ENCODE measurements at places on chromosomes 6 and 20.

- DNase-seq: no peak
Observed at GRCh38 chr6:109961611-109962041, 16.5 kb upstream of the GPR6 start.

GRCh38 chr20:330233-331149, 5.1 kb downstream of the SOX12 start:
- peak; percentile 71 for DNase-seq

- peak; percentile 51 for DNase-seq
Observed at GRCh38 chr20:52190437-52191131, 995 bp downstream of the ZFP64 start.

- no peak for DNase-seq
Observed at GRCh38 chr20:46306743-46307138, 1.6 kb downstream of the CDH22 start.

DNA sequence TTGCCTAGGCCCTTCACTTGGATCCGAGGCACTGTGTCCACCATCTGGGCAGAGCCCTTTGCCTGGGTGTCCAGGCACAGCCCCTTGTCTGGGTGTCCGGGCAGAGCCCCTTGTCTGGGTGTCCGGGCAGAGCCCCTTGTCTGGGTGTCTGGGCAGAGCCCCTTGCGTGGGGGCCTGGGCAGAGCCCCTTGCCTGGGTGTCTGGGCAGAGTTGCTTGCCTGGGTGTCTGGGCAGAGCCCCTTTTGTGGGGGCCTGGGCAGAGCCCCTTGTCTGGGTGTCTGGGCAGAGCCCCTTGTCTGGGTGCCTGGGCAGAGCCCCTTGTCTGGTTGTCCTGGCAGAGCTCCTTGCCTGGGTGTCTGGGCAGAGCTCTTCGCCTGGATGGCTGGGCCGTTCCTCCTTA, 443.4 kb upstream of the CDH4 start:
- DNase-seq: no peak

DNA sequence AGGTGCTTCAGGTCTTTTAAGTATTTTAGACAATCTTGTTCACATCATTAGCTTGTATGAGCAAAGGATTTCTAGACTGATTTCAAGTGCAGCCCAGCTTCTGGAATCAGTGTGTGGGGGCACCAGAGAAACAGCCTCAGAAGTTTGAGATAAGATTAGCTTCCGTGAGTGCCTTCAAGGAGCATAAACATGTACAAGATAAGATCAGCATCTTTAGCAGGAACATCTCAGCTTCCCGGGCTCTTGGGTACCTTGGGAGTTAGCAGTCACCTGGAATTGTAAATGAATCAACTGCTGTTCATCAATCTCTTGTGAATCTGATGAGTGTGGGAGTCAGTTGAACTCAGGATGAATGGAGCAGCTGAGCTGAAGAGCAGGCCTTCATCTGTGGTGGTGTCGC, 12.0 kb upstream of the CITED2 start:
- no peak for DNase-seq

DNA sequence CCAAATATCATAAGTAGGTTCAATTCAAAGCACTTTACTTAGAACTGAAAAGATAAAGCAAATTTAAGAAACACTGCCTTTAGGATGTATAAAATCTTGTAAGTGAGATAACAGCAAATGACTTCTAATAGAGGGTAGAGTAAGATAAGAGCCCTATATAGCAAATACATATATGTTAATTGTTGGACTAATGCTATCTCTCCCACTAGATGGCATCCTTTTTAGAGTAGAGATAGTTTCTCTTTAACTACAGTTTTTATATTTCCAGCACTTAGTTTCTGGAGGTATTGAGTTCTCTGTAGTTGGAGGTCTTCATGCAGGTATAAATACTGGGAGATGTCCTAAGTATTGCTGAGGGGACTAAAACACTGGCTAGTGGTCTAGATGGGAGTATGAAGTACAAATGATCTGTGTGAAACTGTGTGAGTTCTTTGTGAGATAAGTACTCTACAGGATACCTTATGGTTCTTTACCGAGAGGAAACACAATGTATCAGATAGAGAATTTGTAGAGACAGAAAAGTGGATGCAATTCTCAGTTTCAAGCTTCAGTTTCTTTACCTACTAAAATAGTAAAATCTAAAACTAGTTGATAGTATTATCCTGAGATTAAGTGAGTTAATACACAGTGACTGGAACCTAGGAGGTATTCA, 399.3 kb downstream of the KHDRBS2 start:
- DNase-seq: no peak

DNA sequence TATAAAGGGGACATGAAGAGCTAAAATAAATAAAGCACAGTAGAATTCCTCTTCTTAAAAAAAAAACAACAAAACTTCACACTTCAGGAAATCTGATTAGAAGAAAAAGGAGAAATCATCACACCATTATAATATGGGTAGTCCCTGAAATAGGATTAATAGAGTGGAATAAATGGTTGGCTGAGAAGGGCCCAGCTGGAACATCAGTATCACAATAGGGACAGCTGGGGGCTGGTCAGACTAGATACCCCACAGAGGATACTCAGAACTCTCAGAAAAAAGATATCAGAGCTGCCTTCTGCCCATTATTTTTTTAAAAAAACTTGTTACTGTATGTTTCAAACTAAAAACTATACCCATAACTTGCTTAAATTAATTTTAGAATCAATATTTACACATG, 75.2 kb downstream of the DST start:
- DNase-seq: peak; percentile 24

DNA sequence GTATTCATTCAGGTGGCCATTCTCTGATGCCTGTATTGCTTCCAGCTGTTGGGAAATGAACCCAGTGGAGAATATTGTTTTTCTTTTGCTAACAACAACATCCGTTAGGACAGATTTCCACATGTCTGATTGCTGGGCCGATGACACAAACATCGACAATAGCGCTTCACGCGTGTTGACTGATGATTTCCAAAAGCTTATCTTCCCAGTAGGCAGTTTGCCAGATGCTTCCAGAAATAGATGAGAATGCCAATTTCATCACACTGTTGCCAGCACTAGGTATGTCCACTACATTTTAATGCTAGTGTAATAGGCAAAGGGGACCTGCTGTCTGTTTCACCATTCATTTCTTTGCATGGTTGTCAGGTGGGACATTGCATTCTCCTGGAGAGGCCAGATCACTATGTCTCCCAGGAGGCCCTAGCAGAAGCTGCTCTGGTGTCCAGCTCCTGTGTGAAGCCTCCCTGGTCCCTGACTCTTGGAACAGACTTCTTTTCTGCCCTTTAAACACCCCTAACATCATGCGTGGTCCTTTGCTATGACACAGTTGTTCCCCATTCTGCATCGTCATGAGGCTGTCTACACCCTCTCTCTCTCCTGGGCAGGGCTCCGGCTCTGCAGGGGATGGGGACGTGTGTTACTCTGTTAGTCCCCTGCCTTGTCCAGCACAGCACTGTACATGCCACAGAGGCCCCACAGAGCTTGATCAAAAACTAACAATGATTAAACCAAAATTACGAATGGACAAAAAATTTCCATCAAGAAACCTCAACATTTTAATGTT, 181.6 kb downstream of the CDH26 start:
- DNase-seq: no peak

GRCh38 chr6:52389626-52390360, 27.8 kb downstream of the PAQR8 start:
- peak; percentile 47 for DNase-seq

- DNase-seq: no peak
Observed at GRCh38 chr6:119830494-119831295, 481.1 kb upstream of the MAN1A1 start.

- DNase-seq: peak; percentile 84
Observed at GRCh38 chr6:26311385-26312095, 53.5 kb upstream of the BTN3A2 start.

GRCh38 chr6:722077-722524, 29.2 kb upstream of the EXOC2 start:
- DNase-seq: peak; percentile 64

DNA sequence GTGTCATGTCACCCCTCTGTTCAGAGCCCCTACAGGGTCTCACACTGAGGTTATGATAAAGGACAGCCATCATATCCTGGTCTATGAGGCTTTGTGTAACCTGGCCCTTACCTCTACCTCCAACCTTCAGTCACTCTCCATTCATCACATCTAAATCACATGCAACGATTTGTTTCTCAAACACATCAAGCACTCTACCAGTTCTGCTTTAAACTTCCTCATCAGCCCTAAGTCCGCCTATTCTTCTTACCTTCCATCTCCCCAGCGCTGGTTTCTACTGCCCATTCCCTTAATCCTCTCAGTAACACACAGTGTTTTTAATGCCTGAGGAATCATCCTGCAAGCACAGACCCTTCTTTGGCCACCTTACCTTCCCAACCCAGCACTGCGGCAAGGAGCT, 17.9 kb upstream of the BACH2 start:
- DNase-seq: no peak

GRCh38 chr6:118581489-118581959, 33.4 kb downstream of the PLN start:
- no peak for DNase-seq

- no peak for DNase-seq
Observed at GRCh38 chr20:62741701-62742491, 33.3 kb downstream of the NTSR1 start.

- no peak for DNase-seq
Observed at GRCh38 chr20:38152621-38153221, 12.3 kb downstream of the TGM2 start.

- DNase-seq: no peak
Observed at GRCh38 chr20:37333848-37334318, 12.1 kb upstream of the SRC start.

GRCh38 chr6:81788748-81789147, 36.3 kb upstream of the TENT5A start:
- DNase-seq: no peak

GRCh38 chr6:134431421-134431859, 113.5 kb upstream of the SGK1 start:
- DNase-seq: no peak

GRCh38 chr6:72083976-72084375, 197.6 kb downstream of the RIMS1 start:
- no peak for DNase-seq

DNA sequence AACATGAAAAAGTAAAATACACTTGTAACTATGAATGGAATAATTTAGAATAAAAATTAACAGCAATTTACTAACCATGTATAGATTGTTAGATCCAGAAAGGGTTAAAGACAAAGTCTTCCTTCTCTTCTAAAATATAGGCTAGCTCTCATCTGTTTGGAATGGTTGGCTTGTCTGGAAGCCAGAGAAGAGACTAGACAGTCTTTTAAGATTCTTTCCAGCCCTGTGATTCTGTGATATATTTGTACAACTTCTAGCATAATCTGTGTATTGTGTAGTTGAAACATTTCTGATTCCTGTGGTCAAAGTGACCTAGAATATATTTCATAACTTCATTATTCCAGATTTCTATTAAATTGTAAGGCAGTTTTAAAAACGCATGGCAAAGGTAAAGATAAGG, 196.6 kb downstream of the UST start:
- no peak for DNase-seq

GRCh38 chr6:168343239-168344150, 23.9 kb upstream of the DACT2 start:
- peak; percentile 61 for DNase-seq

DNA sequence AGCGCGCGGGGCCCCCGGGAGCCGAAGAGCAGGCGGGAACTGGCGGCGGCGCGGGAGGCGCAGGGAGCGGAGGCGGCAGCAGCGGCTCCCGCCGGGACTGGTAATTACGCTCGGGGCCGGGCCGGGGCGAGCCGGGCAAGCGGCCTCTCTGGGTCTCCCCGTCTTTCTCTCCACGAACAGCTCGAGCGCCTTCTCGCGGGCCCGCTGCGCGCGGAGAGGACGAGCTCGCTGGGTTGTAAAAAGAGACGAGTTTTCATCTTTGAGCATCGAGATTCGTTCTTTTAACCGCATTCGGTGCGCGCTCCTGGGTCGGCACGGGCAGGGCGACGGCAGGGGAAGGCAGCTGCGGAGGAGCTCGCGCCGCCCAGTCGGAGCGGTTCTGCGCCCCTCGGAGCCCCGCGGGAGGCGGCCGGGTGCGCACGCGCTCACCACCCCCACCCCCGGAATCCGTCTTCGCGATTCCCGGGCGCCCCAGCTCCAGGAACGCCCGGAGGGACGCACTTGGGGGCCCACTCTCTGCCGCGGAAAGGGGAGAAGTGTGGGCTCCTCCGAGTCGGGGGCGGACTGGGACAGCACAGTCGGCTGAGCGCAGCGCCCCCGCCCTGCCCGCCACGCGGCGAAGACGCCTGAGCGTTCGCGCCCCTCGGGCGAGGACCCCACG, 38.0 kb downstream of the YTHDF1 start:
- DNase-seq: peak; percentile 28

DNA sequence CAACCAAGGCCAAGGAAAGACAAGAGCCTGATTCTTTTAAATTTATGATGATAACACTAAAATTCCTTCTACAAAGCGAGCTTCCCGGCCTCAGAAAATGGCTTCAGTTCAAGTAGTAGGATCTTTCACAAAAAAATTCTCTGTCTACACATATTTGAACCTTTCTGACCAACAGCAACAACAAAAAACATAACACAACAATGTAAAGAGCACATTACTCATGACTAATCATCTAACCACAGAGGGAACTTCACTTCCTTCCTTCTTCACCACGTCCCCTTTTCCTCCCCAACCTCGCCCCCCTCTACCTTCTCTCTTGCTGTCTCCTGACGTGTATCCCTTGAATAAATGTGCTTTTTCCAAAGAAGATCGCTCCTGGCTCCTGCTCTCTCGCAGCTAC, 228.2 kb downstream of the MYLK4 start:
- DNase-seq: no peak

- DNase-seq: no peak
Observed at GRCh38 chr20:58021481-58021880, 207.0 kb downstream of the ANKRD60 start.

GRCh38 chr6:124008988-124009765, 205.5 kb downstream of the NKAIN2 start:
- DNase-seq: peak; percentile 21

- no peak for DNase-seq
Observed at GRCh38 chr20:54065601-54066038, 4.8 kb downstream of the BCAS1 start.

DNA sequence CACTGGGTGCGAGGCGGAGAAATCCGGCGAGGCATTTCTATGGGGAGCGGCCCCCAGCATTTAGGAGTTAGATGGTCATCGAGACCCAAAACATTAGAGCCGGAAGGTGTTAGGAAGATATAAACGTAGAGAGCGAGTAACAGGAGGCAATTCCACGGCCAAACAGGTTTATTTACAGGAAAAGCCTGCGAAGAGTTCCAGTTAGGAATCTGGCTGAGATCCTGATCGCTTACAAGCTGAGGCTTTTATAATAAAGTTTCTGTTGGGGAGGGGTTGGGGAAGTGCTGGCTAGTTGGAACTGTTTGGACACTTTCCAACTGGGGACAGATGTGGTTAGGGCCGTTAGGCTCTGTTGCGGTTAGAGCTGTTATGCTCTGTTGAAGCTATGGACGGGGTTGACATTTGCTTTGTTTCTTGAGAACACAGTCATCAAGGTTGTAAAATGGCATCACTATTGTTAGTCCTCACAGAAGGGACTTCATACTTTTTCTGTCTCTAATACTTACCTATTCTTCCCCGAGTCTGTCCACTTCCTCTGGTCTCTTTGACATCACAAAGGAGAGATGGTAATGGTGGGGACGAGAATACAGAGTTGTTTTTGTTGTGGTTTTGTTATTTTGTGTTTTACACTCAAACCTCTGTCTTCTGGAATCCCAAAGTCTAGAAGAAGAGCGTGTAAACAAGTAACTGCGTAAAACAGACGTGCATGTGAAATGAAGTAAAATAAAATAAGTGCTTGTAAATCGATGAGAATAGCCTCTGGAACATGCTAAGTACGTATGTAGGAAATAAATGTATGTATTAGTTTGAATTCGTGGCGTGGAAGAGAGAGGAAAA, 554 bp upstream of the ZSCAN31 start:
- DNase-seq: peak; percentile 58

Data from NCI-H146 (cell line).